ENCODE measurements at places on chromosomes 16 and 17. TPM values are rescaled to one million over a fixed set of nuclear protein-coding genes. Genes with fewer than 3 reads are reported as not detected.

DNA sequence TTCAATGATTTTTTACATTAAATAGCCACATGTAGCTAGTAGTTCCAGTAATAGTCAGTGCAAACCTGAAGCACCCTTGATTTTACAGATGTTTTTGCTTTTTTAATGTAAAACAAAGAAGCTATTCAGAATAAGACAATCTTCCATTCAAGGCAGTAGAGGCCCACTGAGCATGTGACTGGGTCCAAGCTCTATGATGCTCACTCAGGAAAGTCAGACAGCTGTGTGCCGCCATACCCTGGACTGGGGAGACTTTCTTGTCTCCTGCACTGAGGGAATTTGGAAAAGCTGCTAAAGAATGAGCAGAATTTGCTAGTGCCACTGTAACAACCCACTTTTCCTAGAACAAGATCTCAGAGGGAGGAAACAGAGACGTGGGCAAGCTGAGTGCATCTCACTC, 11.5 kb downstream of the CENPN start:
- DNase-seq: no peak
- no peak overlapping the region for H3K27ac ChIP-seq
- no peak overlapping the region for H3K4me3 ChIP-seq
- H3K4me1 ChIP-seq: peaks cover 8% of the 10 kb centered on the region
- peaks cover 56% of the 10 kb centered on the region for H3K36me3 ChIP-seq

DNA sequence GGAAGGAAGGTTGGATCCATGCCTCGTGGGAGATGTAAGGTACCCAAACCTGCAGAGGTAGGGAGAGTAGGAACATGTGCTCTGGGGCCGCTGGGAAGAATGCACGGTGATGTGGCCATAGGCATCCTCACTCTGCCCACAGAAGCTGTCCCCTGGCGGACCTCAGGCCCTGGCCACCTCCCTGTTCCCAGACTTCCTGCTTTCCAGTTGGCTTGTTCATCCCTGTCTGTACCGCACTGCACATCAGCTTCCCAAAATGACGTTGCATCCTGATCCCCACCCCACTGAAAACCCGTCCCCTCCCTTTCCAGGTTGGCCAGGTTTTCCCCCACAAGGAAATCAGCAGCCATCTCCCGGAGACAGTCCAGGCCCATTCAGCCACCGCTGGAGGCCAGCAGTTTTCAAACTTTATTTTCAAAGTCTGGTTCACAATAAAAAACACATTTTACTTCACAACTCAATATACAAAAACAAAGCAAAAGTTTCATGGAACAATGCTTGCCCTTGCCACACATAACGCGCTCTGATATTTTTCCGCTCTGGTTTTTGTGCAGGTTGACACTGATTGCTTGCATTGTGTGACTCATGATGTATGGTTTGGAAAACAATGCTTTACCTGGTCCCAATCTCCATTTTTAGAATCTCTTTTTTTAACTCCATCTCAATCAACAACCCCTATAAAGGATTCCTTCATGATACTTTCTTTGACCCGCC, 143.0 kb downstream of the GAS7 start:
- no peaks in the 10 kb centered on the region for H3K4me1 ChIP-seq
- H3K36me3 ChIP-seq: no peaks in the 10 kb centered on the region
- H3K27me3 ChIP-seq: no peaks in the 10 kb centered on the region
- DNase-seq: no peak
- H3K4me3 ChIP-seq: no peak overlapping the region

GRCh38 chr16:31087971-31088370, 772 bp downstream of the PRSS53 start:
- no peaks in the 10 kb centered on the region for H3K27me3 ChIP-seq
- DNase-seq: no peak
- no peak overlapping the region for H3K4me3 ChIP-seq
- peaks cover 13% of the 10 kb centered on the region for H3K36me3 ChIP-seq

GRCh38 chr17:83132251-83133081, 53.1 kb downstream of the METRNL start:
- no peak overlapping the region for H3K4me3 ChIP-seq
- H3K27ac ChIP-seq: no peak overlapping the region
- peaks cover 2% of the 10 kb centered on the region for H3K27me3 ChIP-seq

- H3K4me1 ChIP-seq: no peaks in the 10 kb centered on the region
- H3K4me3 ChIP-seq: no peak overlapping the region
- peaks cover 18% of the 10 kb centered on the region for H3K27me3 ChIP-seq
- peak; percentile 24 for DNase-seq
- no peaks in the 10 kb centered on the region for H3K36me3 ChIP-seq
- no peak overlapping the region for H3K27ac ChIP-seq
Observed at GRCh38 chr16:21101631-21102420, 48.8 kb downstream of the DNAH3 start.

DNA sequence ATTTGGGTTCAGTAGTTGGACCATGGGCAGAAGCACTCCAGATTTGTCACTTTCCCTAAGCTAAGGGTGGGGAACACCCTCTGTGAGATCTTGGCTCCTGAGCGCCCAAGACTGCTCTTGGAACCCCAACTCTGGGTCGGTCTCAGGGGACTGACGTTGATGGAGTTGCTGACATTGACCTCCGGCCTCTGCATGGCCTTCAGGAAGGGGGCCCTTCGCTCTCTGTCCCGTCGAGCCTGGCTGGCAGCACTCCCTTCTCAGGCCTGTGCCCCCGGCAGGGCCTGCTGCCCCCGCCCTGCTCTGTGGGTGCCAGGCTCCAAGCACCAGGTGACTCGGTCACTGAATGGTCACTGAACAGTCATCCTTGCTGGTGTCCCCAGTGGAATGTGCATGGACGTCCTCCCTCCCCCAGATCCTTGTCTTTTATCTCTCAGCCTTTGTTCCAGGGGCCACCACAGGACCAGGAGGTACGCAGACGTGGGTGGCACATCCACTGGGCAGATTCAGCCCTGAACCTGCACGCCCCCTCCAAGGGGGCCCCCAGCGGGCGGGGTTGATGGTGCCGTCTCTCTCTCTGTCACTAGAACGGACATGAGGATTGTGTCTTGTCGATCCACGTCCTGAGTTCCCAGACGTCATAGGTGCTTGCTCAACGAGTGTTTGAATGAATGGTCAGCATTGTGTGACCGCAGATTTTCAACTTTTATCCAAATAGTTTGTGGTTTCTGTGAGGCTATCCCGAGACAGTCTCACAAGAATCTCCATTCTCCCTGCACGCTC, 314.5 kb downstream of the SEC14L1 start:
- H3K27me3 ChIP-seq: no peaks in the 10 kb centered on the region
- H3K36me3 ChIP-seq: peaks cover 67% of the 10 kb centered on the region
- peaks cover 36% of the 10 kb centered on the region for H3K4me1 ChIP-seq
- peak overlapping the region; percentile 100 for H3K27ac ChIP-seq
- peak; percentile 72 for DNase-seq

DNA sequence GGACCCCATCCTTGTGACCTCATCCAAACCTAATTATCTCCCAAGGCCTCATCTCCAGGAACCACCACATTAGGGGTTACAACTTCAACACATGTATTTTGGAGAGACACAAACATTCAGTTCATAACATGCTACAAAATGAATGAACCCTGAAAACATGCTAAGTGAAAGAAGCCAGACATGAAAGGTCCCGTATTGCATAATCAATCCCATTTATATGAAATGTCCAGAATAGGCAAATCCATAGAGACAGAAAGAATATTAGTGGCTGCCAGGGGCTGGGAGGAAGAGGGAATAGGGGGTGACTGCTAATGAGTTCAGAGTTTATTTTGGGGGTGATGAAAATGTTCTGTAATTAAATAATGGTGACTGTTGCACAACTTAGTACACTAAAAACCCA, 3.7 kb upstream of the IL34 start:
- peaks cover 5% of the 10 kb centered on the region for H3K27me3 ChIP-seq
- no peak overlapping the region for H3K4me3 ChIP-seq
- no peak overlapping the region for H3K27ac ChIP-seq
- no peak for DNase-seq
- H3K4me1 ChIP-seq: no peaks in the 10 kb centered on the region
- H3K36me3 ChIP-seq: no peaks in the 10 kb centered on the region

GRCh38 chr17:81479175-81480071, 33.2 kb downstream of the ACTG1 start:
- DNase-seq: no peak
- H3K27ac ChIP-seq: no peak overlapping the region
- peaks cover 28% of the 10 kb centered on the region for H3K27me3 ChIP-seq
- H3K4me1 ChIP-seq: peaks cover 5% of the 10 kb centered on the region

GRCh38 chr17:42247734-42248133, 28.5 kb downstream of the STAT5B start:
- H3K36me3 ChIP-seq: peaks cover 21% of the 10 kb centered on the region
- peaks cover 63% of the 10 kb centered on the region for H3K4me1 ChIP-seq
- peak; percentile 30 for DNase-seq
- H3K27ac ChIP-seq: peak overlapping the region; percentile 95
- no peaks in the 10 kb centered on the region for H3K27me3 ChIP-seq

GRCh38 chr16:22946433-22946832, 132.5 kb downstream of the HS3ST2 start:
- DNase-seq: no peak
- H3K4me3 ChIP-seq: no peak overlapping the region
- H3K27ac ChIP-seq: no peak overlapping the region
- peaks cover 7% of the 10 kb centered on the region for H3K4me1 ChIP-seq
- H3K27me3 ChIP-seq: peaks cover 47% of the 10 kb centered on the region

GRCh38 chr16:50059669-50060068, 6.1 kb upstream of the HEATR3 start:
- no peak overlapping the region for H3K27ac ChIP-seq
- H3K4me3 ChIP-seq: no peak overlapping the region
- peaks cover 7% of the 10 kb centered on the region for H3K36me3 ChIP-seq

DNA sequence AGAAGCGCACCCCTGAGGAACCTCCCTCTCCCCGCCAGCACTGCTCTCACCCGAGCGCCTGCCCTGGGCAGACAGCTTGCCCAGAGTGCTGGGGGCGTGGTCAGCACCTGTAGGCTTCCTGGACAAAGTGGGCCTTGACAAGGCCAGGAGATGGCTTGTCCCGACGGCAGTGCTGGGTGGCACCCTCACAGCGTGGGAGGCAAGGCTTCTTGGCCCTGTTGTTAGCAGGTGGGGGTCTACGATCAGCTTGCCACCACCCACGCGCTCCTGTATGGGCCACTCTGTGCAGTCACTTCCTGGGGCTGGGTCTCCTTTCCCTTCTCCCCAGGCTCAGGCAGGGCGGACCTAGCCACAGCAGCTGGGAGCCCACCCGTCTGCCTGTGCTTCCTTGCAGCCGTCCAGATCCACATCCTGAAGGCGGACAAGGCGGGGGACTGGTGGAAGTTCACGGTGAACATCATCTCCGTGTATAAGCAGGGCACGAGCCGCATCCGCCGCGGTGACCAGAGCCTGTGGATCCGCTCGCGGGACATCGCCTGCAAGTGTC, 218.0 kb downstream of the NTN1 start:
- H3K27me3 ChIP-seq: peaks cover 1% of the 10 kb centered on the region
- H3K4me1 ChIP-seq: peaks cover 20% of the 10 kb centered on the region
- H3K4me3 ChIP-seq: peak overlapping the region; percentile 74
- DNase-seq: peak; percentile 39
- peaks cover 2% of the 10 kb centered on the region for H3K36me3 ChIP-seq

ANKS4B gene
- total RNA-seq: not detected

SHISA9 gene
- total RNA-seq: not detected

SKAP1 gene
- total RNA-seq: 71.7 TPM
